ENCODE measurements at places on chromosomes 3 and 15.

DNA sequence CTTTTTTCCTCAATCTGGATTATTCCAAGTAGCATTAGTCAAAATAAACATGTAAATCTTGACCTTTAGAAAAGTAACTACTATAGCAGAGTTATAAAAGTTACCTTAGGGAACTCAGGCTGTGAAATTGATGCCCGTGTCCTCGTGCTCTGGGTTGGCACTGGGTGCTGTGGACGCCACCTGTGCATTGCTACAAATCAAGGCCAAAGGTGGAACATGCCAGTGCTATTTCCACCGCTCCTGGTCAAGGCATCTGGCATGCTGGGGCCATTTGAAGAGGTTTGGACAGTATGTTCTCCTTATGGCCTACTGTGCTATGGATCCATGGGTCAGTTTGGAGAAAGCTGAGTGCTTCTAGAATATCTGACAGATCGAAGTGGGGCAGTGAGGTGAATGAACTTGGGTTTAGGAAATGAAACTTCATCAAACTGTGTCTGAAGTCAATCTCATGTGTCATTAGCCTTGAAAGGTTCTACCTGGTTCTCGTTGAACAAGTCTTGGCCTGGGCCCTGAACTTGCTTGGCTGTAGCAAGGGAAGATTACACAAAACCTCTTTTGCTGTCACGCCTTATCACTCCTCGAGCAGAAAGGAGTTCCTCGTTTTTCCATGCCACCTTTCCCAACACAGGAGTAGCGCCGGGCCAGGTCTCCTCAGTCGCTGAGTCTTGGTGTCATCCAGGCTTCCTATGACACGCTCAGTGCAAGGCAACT is 397.6 kb upstream of the RGMA start:
- no peak overlapping the region for H3K4me3 ChIP-seq
- H3K36me3 ChIP-seq, result no peaks in the 10 kb centered on the region
- DNase-seq, result no peak
- no peaks in the 10 kb centered on the region for H3K4me1 ChIP-seq

DNA sequence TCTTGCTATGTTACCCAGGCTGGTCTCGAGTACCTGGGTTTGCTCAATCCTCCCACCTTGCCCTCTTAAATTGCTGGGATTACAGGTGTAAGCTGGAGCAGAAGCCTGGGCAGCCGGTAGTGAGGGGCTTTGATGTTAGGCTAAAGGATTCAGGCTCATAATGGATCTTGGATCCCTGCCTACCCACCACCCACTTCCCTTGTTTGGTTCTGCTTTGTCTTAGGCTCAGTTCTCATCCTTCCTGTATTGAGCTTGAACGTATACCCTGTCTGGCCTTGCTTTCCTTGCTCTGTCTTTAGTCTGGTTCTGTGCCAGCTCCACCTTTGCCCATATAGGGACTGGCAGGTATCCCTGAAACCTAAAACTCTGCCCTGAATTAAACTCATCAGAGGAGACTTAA is 1.7 kb downstream of the PPCDC start:
- no peaks in the 10 kb centered on the region for H3K27me3 ChIP-seq
- H3K4me1 ChIP-seq, result peaks cover 24% of the 10 kb centered on the region
- no peak overlapping the region for H3K4me3 ChIP-seq
- no peak for DNase-seq
- no peak overlapping the region for H3K27ac ChIP-seq

- H3K36me3 ChIP-seq, result no peaks in the 10 kb centered on the region
- no peaks in the 10 kb centered on the region for H3K4me1 ChIP-seq
- no peak overlapping the region for H3K4me3 ChIP-seq
- H3K27me3 ChIP-seq, result no peaks in the 10 kb centered on the region
- no peak overlapping the region for H3K27ac ChIP-seq
Observed at GRCh38 chr15:58224068-58224467, 85.9 kb downstream of the AQP9 start.

GRCh38 chr15:86155551-86155950 is 75.9 kb downstream of the AGBL1 start:
- no peaks in the 10 kb centered on the region for H3K27me3 ChIP-seq
- H3K36me3 ChIP-seq, result no peaks in the 10 kb centered on the region
- no peak for DNase-seq

DNA sequence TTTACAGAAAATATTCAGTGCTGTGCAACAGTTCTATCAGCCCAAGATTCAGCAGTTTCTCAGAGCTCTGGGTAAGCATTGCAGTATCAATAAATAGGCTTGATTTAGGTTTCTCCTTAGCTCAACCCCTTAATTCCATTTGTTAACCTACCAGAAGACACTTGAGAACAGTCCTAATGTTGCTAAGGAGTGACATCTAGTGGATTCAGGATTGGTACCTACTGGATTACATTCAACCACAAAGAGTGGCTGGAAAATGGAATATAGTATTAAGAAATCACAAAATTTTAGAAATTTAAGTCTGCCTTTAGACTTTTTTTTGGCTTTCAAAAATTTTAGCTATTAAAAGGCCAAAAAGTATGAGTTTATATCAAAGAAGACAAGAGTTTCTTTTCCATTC is 34.7 kb downstream of the POLG start:
- no peaks in the 10 kb centered on the region for H3K4me1 ChIP-seq
- H3K27me3 ChIP-seq, result no peaks in the 10 kb centered on the region
- no peak for DNase-seq
- H3K36me3 ChIP-seq, result no peaks in the 10 kb centered on the region
- no peak overlapping the region for H3K4me3 ChIP-seq

DNA sequence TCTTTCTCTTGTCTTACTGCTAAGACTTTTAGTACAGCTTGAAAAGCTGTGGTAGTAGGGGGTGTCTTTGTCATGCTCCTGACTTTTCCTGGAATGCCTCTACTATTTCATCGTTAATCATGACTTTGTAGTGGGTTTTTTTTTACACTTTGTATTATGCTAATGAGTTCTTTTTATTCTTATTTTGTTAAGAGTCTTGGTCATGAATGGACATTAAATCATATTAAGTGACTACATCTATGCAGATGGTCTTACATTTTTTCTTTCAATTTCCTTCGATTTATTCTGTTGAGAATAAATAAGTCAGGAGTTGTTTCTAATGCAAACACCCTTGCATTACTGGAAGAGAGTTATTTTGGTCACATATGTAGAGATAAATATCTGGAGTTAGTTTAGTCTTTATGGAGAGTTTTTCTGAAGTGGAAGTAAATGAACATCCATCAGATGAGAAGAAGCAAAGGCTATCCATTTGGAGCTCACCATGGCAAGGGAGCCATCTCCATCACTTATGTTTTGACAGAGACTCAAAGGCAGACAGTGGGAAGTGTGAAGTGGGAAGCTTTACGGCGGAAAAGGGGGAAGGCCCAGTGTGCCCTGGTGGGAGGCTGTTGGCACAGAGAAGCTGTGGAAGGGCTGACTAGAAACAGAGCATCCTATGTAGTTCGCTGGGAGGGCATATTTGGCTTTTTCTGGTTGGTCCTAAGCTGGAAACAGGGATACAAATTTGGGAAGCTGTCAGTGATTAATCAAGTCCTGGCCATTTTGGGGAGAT is 73.1 kb upstream of the PRR23E start:
- DNase-seq, result no peak
- H3K4me1 ChIP-seq, result no peaks in the 10 kb centered on the region
- H3K4me3 ChIP-seq, result no peak overlapping the region
- H3K27ac ChIP-seq, result no peak overlapping the region

- H3K36me3 ChIP-seq, result no peaks in the 10 kb centered on the region
- DNase-seq, result no peak
- H3K27ac ChIP-seq, result no peak overlapping the region
- no peaks in the 10 kb centered on the region for H3K27me3 ChIP-seq
Observed at GRCh38 chr3:132456571-132456970, 39.3 kb downstream of the DNAJC13 start.

- no peak overlapping the region for H3K27ac ChIP-seq
- no peak overlapping the region for H3K4me3 ChIP-seq
- H3K36me3 ChIP-seq, result no peaks in the 10 kb centered on the region
- no peak for DNase-seq
- H3K27me3 ChIP-seq, result no peaks in the 10 kb centered on the region
Observed at GRCh38 chr15:54638666-54639065, 558.1 kb downstream of the RSL24D1 start.

DNA sequence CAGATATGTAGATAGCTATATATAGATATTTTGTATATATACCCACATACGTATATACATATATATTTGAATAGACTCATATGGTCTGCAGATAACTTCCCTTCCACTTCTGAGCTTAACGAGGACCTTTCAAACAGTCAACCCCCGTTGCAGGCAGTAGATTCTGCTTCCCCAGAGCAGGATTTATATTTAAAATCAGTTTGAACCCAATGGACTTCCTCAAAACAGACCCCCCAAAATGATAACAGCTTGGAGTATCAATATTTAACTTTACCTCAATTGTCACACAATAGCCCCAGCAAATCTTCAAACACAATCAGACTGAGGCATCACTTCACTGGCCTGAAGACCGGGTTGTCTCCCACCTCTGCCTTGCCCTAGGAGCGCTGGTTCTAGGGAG is 218.3 kb downstream of the MEIS2 start:
- no peaks in the 10 kb centered on the region for H3K4me1 ChIP-seq
- no peak for DNase-seq
- no peak overlapping the region for H3K4me3 ChIP-seq
- no peak overlapping the region for H3K27ac ChIP-seq

DNA sequence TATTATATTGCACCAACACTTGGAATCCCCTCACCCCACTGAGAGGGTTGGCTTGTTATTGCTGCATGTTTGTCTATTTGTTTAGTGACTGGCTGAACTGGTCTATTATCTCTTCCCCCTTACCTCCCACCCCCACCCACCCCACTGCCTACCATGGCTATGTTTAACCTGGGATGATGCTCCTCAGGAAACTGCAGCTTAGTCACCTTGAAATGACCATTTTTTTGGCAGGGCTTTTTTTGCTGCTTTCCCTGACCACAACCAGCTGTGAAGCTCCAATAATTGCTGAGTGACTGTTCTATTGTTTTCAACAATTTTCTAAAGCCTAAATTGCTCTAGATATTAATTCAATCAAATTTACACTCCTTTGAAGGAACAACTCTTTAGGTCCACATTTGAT is 137.9 kb upstream of the CADM2 start:
- no peak overlapping the region for H3K4me3 ChIP-seq
- no peak for DNase-seq
- H3K27ac ChIP-seq, result no peak overlapping the region

GRCh38 chr3:179079537-179079936 is 7.9 kb upstream of the ZMAT3 start:
- no peaks in the 10 kb centered on the region for H3K36me3 ChIP-seq
- H3K4me3 ChIP-seq, result no peak overlapping the region
- DNase-seq, result no peak
- H3K4me1 ChIP-seq, result no peaks in the 10 kb centered on the region

DNA sequence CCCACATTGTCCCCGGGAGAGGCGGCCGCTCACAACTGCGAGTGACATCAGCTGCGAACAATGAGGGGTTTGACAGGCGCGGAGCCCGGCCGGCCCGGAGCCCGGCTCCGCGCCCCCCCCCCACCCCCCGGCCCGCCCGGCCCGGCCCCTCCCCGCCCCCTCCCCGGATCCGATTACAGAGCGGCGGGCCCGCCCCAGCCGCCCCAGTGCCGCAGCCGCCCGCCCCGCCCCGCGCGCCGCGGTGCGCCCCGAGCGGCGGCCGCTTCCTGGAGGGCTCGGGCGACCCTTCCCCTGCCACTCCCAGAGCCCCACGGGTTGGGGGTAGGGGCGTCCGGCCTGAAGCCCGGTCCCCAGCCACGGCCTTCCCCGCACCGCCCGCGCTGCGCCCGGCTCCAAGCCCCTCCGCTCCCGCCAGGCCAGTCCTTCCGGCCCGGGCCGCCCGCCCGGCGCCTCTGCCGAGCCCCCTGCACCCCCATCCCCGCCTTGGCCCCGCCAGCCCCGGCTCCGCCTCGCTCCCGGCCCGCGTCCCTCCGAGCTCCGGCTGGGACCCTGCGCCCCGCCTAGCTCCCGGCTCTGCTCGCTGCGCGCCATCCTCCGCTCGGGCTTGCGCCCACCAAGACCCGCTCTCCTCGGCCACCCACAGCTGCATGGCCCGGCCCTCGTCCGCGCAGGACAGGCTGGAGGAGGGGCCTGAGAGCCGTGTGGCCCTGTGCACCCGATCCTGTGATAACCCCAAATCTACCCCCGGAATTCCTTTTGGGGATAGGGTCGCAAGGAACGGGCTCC is at the start of gene PCBP4:
Gene PCBP4 (minus strand): TSS at position 71 of the 786 bp plus-strand sequence. CDS start 6,214 bp downstream, outside the sequence.
- H3K27ac ChIP-seq, result peak within 1 kb of the TSS; percentile 96
- peaks cover 29% of the 10 kb centered on the region for H3K4me1 ChIP-seq
- peak; percentile 71 for DNase-seq
- no peaks in the 10 kb centered on the region for H3K27me3 ChIP-seq
- peak within 1 kb of the TSS; percentile 63 for H3K4me3 ChIP-seq

- no peaks in the 10 kb centered on the region for H3K36me3 ChIP-seq
- H3K27ac ChIP-seq, result no peak overlapping the region
- H3K4me3 ChIP-seq, result no peak overlapping the region
- no peaks in the 10 kb centered on the region for H3K27me3 ChIP-seq
- no peak for DNase-seq
Observed at GRCh38 chr3:111352585-111352984, 189.4 kb upstream of the CD96 start.
